ENCODE measurements at places on chromosomes 6 and 20. TPM values are rescaled to one million over a fixed set of nuclear protein-coding genes. Genes with fewer than 3 reads are reported as not detected.
A peak's percentile ranks its signal among the peaks of the same experiment; 100 is the strongest.

The DAAM2 gene
- 3.4 TPM for total RNA-seq

GRCh38 chr20:23826541-23827021, at the start of gene CST2:
Gene CST2 (minus strand): TSS chr20:23826729. CDS start chr20:23826660, 69 bp downstream.
- DNase-seq, result no peak

GRCh38 chr6:142002825-142003405, 129.8 kb upstream of the GJE1 start:
- DNase-seq, result no peak

DNA sequence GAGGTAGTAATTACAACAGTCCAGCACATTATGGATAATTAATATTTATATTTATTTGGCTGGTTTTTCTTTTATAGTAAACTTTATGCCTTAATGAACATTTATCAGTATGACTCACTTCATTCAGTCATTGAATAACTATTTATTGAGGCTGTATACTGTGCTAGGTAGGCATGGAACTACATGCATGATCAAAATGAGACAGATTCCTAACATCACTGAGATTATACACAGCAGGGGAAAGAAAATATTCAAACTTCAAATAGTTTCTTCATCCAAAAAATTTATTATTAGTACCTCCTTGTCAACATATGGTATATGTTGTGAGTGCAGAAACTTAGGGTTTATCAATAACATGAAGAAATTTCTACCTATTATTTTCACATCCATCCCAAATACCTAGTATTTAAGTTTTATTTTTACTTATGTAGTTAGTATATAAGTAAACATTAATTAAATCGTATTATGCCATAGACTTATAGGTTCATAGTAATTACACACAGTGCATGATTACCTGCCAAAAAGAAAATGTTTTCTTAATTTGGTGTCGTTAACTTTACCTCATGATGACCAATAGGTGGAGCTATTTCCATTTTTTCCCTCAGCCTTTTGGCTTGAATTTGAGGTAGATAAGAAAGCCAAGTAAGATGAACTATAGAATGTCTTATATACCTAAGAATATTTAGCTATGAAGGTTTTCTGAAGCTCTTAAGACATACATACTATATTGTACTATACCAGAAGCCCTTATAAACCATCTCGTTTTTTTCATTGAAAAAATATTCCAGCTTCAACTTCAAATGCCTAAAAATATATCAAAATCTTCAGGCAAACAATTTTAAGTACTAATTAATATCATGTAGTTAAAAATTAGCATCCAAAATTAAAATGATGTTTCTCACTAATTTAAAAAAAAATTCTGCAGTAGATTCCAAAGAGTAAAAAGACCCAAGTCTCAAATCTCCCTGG, 12.5 kb upstream of the TMEM30A start:
- DNase-seq, result peak; percentile 81

- no peak for DNase-seq
Observed at GRCh38 chr6:2616811-2617210, 133.9 kb downstream of the MYLK4 start.

The CDH4 gene
- total RNA-seq, result 0.25 TPM

GRCh38 chr6:43532201-43532600, 15.3 kb downstream of the POLR1C start:
- DNase-seq, result no peak

- DNase-seq, result no peak
Observed at GRCh38 chr20:55273149-55273548, 732.2 kb downstream of the CBLN4 start.

- peak; percentile 58 for DNase-seq
Observed at GRCh38 chr20:20083807-20084206, 31.5 kb downstream of the CFAP61 start.

The PTPRA gene
- total RNA-seq, result 75.1 TPM

DNA sequence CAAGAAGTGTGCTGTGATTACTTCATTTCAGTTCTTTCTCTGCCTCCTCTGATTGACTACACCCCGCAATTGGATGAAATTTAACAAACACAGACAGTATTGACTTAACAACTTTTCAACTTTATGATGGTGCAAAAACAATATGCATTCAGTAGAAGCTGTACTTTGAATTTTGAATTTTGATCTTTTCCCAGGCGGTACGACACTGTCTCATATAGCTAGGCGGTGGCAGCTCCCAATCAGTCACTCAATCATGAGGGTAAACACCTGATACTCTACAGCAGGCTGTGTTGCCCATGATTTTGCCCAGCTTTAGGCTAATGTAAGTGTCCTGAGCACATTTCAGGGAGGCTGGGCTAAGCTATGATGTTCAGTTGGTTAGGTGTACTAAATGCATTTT, 47.6 kb upstream of the MYLIP start:
- no peak for DNase-seq

The HCRTR2 gene
- total RNA-seq, result not detected

- DNase-seq, result no peak
Observed at GRCh38 chr6:10874207-10874606, 7.6 kb downstream of the GCM2 start.

The TAAR8 gene
- not detected for total RNA-seq

DNA sequence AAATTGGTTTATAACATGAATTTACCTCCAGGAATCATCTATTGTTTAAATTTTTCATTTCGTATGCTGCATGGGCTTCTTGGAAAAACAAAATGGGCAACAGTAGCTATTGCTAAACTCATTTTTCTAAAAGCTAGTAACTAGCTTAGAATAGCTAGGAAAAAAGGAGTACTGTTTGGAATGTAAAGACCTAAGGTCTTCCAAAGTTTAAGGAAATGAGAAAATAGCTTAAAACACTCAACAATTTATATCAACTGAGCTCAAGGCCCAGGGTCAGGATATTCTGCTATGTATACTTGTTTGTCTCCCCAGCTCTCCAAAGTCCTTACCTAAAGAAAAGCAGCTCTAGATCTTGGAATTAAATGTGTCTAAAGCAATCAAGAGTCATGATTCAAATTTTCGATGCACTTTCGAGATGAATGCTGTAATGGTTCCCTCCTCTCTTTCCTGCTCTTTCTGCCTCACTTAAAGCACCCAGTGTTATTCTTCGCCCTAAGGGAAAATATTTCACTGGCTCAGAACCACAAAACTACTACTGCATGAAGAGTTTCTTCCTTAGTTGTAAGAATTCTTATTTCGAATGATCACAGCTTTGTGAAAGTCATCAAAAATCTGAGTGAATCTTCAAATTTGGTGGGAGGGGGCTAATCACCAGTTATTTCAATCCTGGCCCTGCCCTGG, 41.6 kb downstream of the LYRM4 start:
- DNase-seq, result no peak

- DNase-seq, result peak; percentile 30
Observed at GRCh38 chr6:110547266-110547964, 71.0 kb upstream of the SLC22A16 start.

DNA sequence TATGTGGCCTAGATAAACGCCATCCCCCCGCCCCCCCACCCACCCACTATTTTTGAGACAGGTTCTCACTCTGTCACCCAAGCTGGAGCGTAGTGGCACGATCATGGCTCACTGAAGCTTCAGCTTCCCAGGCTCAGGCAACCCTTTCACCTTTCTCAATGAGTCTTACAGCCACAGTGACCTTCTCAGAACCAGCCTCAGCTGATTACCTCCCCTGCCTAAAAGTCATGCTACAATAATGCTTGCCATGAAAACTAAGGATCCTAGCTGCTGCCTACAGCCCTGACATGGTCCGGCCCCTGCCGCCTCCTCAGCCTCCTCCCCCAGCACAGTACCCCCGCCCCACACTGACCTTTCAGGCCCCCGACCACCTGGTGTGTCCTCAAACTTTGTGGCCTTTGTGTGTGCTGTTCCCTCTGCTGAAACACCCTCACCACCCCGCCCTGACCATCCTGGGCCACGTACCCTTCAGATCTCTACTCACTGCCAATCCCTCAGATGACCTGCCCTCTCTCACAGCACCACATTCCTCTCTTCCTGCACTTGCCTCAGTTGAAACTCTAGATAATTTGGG, 31.3 kb downstream of the PNPLA1 start:
- no peak for DNase-seq

GRCh38 chr6:16751251-16751946, 9.9 kb downstream of the ATXN1 start:
- no peak for DNase-seq

- DNase-seq, result peak; percentile 78
Observed at GRCh38 chr6:84428300-84428907, 201.0 kb upstream of the CEP162 start.

DNA sequence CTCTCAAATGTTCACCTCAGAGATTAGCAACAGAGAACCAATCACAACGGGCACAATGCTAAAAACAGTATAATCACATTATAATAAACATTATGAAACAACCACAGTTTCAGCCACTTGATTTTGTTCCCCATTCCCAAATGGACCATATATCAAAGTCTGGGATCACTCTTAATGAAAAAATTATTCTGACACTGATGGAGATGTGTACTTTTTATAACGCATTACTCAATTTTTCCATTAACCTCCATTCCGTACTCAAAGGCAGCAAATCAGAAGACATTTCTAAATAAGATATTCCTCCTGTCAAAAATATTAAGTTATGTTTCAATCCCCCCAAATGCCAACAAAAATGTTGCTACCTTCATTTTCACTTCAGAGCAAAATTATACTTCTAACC, 2.8 kb downstream of the CPNE1 start:
- DNase-seq, result no peak

GRCh38 chr6:54390362-54390761, 82.1 kb downstream of the TINAG start:
- DNase-seq, result no peak

DNA sequence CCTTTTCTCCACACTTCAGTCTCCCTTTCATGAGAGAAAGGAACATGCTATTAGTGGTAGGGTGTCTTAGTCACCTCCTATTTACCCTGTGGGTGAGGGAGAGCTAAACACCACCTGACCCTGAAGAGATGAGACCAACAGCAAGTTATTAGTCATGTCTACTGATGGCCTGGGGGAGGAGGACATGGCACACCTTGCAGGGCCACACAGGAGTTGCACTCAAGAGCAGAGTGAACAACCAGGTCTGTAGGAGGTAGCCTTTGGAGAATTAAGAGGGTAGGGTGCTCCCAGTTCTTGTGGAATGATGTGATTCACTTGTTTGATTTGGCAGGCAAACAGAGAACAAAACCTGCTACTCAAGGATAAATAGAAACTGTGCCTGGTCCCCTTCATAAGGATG, 82.7 kb upstream of the FABP7 start:
- peak; percentile 22 for DNase-seq

DNA sequence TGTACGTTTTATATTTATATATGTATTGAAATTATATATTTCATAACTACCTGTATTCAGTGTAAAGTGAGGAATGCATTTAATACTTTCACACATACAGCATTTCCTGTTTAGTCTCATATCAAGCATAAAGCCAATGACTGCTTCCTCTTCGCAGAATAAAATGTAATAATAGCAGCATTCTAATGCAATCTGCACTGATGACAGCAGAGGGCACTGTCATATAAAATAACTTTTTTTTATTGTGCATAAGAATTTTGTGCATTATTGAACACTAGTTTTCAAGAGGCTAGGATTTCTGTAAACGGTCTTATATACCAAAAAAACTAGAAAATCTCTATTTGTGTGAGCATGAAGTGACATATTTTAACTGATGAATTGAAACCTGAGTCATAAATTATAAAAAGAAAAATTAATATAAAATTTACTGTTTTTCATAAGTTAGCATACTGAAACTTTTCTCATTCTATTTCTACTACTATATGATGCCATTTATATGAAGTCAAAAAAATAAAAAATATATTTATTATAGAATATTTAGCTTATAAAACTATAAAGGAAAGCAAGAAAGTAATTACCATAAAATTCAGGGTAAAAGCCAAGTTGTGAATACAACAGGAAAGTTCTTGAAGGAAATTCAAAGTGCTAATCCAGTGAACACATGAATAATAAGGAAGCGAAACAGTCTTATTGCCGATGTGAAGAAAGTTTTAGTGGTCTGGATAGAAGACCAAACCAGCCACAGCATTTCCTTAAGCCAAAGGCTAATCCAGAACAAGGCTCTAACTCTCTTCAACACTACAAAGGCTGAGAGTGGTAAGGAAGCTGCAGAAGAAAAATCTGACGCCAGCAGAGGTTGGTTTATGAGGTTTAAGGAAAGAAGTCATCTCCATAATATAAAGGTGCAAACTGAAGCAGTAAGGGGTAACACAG, 36.3 kb downstream of the RNF146 start:
- DNase-seq, result peak; percentile 72

GRCh38 chr6:165718491-165718891, 55.5 kb upstream of the PDE10A start:
- peak; percentile 85 for DNase-seq

DNA sequence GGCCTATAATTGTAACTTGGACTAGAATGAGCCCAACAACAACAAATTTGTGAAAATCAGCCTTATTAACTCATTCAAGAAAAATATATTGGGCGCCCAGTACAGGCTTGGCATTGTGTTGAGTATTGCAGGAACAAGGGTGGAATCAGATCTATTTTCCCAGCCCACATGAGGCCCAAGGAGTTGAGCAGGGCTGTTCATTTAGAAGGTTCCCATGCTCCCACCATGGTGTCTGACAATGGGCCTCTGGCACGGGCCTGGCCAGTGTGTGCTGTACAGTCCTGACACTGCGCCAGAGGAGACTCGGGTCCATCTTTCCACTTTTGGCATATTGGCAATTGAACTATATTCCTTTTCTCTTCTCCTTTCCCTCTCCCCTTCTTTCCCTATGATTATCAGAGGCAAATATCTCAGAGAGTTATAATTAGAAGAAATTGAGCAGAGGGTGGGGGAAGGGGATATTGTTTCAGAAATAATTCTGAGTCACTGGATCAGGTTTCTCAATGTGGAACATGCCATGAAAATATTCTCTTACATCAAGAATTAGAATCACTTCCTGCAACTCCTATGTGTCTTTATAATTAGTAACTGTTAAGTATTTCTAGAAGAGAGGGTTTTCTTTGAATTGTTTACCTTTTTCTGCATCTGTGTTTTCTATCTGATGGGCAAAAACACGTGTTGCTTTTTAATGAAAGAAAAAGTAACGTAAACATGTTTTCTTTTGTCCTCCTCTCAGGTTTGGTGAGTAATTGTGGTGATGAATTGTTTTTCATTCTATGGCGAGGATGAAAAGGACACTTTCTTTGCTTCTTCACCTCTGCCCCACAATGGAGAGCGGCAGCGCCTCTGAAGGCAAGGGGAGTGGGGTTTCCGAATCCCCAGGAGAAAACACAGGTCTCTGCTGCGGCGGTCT, 209.4 kb downstream of the FOXA2 start:
- DNase-seq, result peak; percentile 50

The OR12D3 gene
- not detected for total RNA-seq

DNA sequence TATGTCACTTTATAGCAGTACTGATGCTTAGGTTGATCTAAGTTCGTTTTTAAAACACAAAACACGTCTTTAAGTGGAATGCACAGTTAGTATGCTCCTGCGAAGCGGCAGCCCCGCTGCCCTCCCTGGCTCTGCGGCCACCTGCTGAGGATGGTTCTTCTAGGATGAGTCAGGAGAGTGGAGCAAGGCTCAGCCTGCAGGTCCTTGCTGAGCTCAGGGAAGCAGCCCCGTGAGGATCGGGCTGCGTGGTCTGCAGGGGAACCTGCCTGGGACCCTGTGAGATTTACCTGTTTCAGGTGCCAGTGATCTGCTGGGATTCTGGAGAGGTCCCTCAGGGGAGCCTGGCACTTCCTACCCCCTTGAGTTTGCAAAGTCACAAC, 57.5 kb downstream of the SYNJ2 start:
- DNase-seq, result no peak
